ENCODE measurements at places on chromosomes 5 and 9.

DNA sequence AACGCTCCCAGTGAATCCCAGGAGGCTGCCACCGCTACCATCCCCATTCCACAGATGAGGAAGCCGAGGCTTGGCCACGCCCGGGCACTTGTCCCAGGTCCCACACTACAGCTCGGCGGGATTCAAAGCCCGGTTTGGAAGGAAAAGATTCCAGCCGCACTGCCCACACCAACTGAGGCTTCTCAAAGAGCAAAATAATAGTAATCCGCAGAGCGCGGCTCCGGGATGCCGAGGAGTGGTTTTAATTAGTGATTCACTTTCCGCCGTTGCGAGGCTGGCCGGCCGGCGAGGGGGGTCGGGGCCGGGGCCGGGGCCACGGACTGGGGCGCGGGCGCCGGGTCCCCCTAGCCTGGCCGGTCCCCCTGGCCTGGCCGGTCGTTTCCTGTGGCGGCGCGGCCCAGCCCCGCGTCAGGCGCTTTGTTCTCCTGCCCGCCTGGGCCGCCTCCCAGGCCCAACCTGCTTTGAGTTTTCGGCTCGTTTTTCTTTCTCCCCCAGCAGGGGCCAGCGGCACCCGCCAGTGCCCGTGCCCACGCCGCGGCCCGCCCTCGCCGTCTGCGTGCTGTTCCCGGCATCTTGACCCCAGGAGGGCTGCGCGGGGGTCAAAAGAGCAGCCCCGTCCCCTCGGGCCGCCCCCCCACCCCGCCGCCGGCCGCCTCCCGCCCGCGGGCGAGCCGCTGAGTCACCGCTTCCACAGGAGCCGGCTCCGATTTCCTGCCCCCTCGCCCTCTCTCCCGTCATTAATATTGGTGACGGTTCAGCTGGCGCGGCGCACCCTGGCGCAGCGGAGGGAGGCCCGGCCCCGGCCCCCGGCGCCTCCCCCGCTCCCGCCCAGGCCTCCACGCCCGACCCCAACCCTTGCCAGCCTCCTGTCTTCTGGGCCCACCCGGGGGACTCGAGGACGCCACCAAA lies 31.2 kb downstream of the FGF18 start:
- DNase-seq, result peak; percentile 80

- no peak for DNase-seq
These were observed 28.8 kb upstream of the RNU6ATAC start for GRCh38 chr9:134192951-134193731.

GRCh38 chr9:114518599-114519022 lies 13.3 kb upstream of the WHRN start:
- no peak for DNase-seq

DNA sequence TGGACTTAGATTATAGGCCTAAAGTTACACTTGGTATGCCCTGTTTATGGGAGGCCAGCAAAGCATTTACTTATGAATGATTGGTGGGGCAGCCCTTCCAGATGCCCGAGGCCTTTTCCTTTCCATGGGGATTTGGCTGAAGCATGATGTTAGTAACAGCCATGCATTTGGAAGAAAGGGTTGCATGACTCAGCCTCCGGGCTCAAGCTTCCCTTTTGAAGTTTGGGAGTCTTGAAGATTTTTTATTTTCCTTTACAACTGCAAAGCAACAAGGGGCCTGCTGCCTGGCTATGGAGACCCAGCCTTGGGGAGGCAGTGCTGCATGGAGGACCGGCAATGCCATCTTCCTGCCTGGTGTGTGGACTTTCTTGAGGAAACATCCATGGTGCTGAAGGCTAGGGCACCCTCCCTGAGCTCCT lies 244.7 kb downstream of the ICE1 start:
- DNase-seq, result no peak

DNA sequence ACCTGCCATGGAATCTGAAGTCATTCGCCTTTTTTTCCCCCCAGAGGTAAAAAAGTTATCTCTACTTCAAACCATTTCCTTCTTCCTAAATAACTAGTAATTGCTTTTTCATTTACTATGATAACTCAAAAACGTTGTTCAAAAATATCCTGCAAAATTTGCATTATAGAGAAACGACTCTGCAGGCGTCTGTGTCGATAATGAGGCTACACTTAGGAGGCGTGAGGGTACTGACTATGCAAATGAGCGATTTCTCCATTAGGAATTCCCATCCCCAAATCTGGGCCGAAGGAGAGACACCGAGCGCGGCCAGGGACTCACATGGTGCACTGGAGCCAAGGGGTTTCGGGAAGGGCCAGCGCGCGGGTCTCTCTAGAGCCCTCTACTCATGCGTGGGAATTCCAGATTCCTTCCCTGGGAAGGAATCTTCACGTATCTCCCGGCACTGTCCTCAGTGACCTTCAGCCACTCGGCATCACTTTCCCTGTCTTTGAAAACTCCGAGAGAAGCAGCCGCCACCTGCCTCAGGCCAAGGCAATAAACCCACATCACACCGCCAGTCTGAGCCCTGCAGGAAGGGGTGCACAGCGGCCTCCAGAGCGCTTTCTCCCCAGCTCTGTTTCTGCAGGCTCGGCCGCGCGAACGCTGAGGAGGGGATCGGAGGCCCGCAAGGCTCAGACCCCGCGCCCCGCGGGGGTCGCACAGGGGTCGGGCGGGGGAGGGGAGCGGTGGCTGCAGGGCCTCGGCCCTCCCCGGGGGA lies 718 bp upstream of the DENND4C start:
- peak; percentile 57 for DNase-seq

- no peak for DNase-seq
These were observed 65.7 kb upstream of the BASP1 start for GRCh38 chr5:17151686-17152085.

DNA sequence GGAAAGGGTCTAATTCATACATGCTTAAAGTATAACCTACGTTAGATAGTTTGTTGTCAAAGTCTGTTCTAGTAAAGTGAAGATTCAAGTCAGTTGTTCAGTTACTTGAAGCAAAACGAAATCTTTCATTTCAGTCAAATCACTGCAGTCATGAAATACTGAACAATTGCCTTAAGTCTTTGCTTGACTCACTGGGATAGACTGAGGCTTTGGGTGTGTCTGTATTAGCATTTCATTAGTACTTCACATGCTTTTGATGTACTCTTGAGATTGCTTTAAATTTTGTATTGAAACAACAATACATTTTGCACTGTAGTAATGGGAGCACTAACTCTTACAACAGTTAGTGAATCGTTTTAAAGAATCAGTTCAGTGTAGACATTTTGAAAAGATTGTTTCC lies 4.0 kb upstream of the CMYA5 start:
- DNase-seq, result no peak

DNA sequence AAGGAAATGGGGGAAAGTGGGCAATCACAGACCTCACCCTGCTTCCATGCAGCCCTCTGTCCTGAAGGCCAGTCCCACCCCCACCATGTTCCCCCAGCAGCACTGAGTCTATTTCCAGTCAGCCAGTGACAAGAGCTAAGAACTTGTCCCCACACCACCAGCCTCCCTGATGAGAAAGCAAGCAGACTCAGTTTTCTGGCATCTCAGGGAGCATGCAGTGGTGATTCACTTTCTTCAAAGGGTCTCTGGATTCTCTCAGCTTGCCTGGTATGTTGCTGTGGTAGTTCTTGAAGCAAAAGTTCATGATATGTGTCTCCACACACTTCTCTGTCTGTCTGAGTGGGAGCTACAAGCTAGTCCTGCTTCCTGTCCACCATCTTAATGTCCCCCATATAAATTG lies 799.9 kb upstream of the TYRP1 start:
- DNase-seq, result no peak

GRCh38 chr9:79396168-79396567 lies 175.6 kb upstream of the TLE4 start:
- DNase-seq, result no peak

DNA sequence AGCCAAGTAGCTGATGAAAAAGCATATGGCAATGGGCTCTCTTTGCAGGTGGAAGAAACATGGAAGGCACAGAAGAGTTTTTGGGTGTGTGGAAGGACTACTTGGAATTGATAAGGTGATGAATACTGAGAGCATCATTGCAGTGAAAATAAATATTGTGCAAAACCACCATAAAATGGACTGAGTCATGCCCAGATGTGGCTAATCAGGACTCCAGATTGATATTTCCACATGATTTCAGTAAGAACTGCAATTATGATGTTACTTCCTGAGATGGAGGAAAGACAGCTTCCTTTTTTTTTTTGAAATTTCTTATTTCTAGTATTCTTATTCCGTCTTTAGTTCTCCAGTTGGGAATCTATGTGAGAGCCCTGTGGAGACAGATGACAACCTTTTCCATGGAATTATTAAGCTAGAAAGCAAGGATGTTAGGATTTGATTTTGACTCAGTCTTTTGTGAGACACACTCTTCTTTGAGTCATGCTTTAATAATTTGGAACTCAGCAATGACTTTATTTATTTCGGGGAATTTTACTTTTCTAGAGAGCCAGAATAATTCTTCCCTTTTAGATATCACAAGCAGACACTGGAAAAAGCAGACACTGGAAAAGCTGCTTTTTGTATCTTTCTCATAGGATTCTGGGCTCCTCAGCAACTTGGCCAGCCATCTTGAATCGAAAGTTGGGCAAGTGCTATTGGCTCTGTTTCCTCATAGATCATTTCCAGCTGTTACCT lies 94.2 kb upstream of the VCAN start:
- DNase-seq, result no peak

GRCh38 chr9:131668439-131669268 lies 71.2 kb downstream of the RAPGEF1 start:
- no peak for DNase-seq

GRCh38 chr9:21465859-21466518 lies 16.1 kb downstream of the IFNE start:
- peak; percentile 34 for DNase-seq

DNA sequence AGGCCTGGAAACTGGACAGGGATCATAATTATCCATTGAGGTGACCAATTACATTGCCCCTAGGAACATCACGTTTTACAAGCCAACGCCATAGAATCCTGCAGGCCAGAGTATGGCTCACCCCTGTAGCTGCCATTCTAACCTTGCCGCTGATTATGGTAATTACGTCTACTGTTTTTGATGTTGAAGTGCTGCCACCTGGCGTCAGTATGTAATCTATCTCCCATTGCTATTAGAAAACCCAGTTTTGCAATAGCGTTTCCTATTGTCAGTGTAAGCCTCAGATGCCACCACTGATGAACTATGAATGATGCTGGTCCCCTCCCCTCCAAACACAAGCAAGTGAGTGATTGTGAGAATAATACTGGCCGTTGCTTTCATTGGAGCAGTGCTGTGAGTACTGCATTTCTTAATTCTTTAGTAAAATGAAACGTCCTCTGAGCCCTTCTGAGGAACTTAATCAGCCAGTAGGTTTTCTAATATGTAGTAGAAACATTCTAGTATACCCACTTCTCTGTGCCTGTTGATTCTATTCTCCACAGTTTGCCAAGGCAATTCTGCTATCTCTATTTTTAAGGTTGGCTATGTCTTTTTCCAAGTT lies 100.5 kb upstream of the NMUR2 start:
- peak; percentile 27 for DNase-seq

DNA sequence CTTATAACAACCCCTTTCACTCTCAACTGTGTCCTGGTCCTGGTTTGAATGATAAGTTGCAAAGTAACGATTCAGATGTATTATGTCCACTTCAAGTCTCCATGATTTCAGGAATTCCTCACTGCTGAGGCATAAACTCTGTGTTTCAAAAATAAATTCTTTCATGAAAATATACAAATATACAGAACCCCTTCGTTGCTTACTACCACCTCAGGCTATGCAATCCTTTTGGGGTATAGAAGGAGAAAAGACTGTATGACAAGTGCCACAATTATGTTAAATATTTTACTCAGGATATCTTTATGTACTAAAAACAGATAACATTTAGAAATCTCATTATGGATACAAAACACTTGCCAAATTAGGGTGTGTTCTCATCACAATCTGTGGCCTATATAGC lies 190.7 kb downstream of the KCTD16 start:
- no peak for DNase-seq

GRCh38 chr9:130921300-130921988 lies 17.6 kb downstream of the FIBCD1 start:
- no peak for DNase-seq

- peak; percentile 10 for DNase-seq
These were observed 48.6 kb downstream of the NR2F1-AS1 start for GRCh38 chr5:93532370-93532769.

DNA sequence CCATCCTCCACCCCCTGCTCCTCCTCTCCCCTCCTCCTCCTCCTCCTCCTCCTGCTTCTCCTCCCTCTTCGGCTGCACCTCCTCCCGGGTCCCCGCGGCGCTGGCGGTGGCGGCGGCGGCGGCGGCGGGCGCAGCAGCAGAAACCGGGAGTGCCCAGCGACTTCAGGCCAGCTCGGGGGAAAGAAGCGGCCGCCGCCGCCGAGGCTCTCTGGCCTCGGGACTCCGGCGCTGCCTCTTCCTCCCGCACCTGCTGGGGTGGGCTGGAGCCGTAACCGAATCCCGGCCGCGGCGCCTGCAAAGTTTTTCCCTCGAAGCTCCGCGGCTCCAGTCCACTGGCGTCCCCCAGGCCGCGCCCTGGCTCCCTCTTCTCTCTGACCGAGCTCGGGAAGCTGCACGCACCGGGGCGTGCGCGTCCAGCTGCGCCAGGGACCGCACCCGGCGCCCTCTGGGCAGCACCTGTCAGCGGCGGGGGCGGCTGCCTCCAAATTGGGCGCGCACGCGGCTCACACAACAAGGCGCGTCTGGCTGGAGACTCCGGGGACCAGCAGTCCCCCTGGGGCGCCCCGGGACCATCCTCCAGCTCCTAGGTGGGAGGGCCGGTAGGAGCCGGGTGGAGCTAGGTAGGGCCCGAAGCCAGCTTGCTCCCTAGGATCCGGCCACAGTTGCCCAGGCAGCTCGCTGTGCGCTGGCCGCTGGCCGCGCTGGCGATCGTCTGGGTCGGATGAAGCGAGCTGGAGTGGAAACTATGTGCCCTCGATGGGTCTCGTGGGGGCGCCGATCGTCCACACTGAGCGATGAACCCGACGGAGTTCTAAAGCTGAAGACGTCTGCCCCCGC lies at the start of gene MCTP1:
MCTP1 (minus strand) TSS at position 523 of the 837 bp plus-strand sequence.
- DNase-seq, result peak; percentile 18

GRCh38 chr5:66041627-66042026 lies 102.5 kb upstream of the SREK1 start:
- DNase-seq, result no peak

DNA sequence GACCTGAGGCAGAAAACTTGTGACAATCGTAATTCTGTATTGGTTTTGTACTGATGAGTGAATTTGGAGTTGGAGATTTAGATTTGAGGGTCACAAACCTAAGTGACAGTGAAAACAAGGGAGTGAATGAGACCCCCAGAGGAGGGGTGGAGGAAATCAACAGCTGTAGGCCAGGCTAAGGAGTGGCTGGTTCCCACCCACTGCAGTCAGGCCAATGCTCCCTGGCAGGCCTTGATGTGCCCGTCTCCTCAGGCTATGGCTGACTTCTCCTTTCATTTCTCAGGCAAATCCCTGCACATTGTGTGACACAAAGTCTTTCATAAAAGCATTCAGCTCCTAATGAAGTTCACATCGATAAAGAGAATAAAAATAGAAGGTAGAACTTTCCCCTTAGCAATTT lies 557.6 kb downstream of the CETN3 start:
- DNase-seq, result no peak
